ENCODE measurements at places on chromosomes 16 and 17.

- no peak for DNase-seq
Measured at GRCh38 chr17:40958086-40958953, 8.4 kb downstream of the KRT39 start.

DNA sequence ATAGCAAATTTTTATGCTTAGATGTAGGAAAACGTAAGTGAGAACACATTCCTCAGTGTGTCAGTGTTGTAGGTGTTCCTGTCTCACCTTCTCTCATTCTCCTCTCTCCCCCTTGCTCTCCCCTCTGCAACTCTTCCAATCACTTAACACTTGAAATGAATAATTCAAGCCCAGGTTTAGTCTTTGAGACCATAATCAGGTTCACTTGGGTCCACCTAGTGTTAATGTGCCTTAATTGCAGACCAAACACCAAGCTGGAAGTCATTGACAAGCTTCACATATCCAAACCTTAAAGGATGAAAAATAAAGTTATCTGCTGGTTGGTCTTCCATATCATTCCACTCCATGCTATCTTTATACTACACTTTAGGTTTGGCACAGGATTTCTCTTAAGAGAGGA is 37.0 kb downstream of the STXBP4 start:
- DNase-seq, result no peak

DNA sequence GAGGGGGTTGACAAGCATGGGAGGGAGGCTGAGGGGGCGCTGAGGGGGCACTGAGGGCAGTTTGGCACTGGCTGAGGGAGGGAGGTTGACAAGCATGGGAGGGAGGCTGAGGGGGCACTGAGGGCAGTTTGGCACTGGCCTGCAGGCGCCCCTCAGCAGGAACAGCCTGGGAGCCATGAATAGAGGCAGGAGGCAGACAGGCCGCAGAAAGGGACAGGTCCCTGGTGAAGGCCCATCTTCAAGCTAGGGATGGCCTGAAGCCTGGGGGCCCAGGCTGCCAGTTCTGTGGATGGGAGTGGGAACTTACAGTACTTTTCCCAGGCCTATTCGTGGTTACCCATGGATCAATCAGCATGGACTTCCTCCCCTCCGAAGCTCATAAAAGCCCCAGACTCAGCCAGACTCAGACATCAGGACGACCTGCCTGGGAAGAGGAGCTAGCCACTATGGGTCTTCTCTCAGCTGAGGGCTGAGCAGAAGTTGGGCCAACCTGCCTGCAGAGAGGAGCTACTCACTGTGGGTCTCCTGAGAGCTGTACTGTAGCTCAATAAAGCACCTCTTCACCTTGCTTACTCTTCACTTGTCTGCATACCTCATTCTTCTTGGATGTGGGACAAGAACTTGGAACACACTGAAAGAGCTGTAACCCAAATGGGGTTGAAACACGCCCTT is 72.8 kb upstream of the BRD7 start:
- no peak for DNase-seq

DNA sequence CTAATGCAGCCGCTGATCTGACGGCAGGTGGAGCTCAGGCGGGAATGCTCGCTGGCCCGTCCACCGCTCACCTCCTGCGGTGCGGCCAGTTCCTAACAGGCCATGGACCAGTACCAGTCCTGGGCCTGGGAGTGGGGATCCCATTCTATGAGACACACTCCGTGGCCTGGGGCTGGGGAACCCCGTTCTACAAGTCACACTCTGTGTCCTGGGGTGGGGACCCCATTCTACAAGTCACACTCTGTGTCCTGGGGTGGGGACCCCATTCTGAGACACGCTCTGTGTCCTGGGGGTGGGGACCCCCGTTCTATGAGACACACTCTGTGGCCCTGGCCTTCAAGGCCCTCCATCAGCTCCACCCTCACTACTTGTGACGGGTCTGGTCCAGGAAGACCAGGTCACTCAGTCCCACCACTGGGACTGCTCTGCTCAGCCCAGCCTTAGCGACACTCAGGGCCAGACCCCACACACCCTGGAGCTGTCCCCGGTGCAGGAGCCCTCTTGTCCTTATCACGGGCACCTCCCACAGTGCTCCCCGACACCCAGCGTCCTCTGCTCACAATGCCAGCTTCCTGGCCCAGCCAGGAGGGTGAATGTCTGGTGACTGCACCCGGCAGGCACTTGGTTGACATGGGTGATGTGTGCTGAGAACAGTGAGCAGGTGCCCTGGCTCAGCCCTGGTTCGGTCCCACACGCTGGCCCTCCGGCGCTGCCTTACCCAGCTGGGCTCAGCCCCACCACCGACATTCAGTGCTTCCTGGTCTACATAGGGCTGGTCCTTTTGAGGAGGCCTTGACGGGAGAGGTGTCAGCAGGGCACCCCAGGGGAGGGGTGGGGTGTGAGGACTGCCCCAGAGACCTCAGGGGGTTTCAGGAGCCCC is 89.1 kb downstream of the TBC1D16 start:
- no peak for DNase-seq

- no peak for DNase-seq
Measured at GRCh38 chr17:79562931-79563210, 48.0 kb downstream of the RBFOX3 start.

- DNase-seq, result no peak
Measured at GRCh38 chr17:6843241-6843880, 11.8 kb upstream of the TEKT1 start.

DNA sequence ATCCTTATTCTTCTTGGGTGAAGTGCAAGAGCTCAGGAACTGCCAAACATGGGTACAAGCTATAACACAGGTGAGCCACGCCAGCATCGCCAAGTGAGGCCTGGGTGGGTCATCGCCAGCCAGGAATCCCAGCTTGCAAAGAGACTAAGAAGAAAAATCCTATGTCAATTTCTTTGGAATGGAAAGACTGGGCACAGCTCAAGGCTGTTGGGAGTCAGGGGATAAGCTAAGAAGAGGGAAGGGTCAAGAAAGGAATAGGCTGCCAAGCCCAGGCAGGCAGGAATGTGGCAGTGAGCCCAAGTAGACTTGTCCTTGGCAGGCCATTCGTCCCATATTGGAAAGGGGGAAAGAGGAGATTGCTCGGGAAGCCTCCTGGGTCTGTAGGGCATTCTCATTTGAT is 191.4 kb upstream of the CDH5 start:
- no peak for DNase-seq

DNA sequence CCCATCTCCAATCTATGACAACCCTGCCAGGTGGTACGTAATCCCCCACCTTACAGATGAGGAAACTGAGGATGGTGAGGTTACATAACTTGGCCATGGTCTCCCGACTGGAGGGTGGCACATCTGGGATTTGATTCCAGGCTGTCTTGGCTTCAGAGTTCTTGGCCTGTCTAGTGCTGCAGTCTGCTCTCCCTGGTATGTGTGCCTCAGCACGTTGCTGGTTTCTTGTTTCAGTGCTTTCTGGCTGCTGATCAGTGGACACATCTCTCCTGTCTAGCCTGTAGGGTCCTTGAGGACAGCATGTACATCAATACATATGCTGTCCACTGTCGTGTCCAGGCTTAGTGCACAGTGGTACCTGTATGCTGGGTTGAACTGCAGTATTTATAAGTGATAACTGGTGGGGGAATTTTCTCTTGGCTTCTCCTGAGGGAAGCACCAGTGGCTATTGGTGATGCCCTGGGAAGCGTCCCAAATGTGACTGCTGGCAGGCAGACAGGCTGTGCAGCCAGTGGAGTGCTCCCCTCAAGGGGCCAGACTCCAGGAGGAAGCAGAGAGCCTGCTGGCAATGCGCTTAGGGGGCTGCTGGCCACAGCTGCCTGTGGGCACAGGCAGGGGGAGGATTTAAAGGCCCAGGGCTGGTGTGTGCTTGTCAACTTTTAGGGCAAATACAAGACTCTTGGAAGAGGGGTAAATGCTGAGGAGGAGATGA is 14.4 kb downstream of the CTRL start:
- DNase-seq, result no peak

GRCh38 chr16:89829630-89830437 is 1.6 kb downstream of the SPIRE2 start:
- DNase-seq, result no peak

GRCh38 chr16:3494386-3494973 is 809 bp downstream of the C16orf90 start:
- no peak for DNase-seq

DNA sequence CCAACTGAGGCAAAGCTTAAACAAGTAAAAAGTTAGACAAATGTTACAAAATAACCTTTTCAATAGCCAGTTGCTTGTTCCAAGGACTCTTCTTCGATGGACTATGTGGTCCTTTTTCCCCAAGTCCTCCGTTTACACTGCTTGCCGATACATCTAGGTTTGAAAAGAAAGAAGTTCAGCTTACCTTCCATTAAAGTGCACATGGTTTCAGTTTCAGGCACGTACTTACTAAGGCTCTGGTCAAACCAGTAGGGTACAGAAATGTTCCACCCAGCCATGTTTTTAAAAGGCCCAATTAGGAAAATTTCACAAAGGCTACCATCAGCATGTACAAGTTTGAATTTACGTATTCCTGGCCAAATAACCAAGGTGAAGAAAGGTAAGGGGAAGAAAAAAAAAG is 2.1 kb downstream of the SRSF2 start:
- DNase-seq, result no peak

DNA sequence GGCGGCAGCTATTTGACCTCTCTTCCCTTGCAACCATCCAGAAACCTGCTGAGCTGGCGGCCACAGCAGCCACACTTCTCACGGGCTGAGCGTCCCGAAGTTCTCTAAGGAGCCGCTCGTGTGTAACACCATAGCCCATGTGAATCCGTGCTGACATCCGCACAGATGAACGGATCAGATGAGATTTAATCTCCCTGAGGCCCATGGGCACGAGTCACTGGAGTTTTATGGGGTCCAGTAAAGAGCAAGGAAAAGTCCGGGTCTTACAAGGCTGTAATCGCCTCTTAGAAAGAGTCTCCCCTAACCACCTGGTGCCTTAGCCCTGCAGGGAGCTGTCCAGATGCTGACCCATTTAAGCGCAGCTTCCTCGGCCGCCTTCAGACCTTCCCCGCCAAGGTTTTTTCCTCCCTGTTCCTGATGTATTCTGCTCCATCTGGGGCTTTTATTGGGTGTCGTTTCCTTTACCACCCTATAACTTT is 5.5 kb upstream of the CACNG5 start:
- DNase-seq, result peak; percentile 76

DNA sequence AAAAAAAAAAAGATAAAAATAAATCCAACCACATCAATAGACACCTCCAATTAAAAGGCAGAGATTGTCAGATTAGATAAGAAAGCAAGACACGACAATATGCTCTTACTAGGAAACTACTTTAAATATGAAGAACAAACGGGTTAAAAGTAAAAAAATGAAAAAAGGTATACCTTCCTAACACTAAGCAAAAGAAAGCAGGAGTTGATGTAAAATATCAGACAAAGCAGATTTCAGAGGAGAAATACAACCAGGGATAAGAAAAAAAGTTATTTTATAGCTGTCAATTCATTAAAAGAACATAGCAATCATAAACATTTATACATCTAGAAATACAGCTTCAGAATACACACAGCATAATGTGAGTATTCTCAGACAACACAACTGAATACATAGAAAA is 49.7 kb upstream of the CCDC182 start:
- DNase-seq, result no peak

DNA sequence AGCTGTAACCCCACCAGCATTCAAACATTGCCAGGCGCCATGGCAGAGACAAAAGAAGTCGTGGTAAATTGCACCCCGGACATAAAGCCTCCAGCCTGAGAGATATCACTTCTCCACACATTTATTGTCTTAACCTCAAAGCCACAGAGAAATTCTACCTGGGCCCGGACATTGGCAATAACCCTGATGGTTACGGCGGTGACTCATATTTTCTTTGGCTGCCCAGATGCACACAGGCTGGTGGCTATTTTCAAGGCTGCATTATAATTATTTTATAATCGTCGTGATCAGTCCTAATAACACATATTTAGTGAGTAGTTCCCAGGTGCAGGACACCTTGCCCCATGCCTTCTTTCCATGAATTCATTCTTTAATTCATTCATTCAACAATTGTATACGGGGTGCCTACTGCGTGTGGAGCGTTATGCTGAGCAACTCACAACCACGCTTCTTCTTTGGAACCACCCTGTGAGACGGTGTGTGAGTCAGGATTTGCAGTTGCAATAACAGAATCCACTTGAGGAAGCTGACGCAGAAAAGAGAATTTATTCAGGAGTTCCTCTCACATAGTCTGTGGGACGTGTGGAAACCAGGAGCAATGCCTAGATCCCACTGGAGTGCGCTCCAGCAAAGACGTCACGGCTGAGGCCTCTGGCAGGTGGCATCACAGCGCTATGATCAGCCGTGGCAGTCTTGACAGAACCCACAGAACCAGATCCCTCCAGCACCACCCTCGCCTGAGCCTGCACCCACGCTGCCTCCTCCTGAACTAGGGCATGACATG is 245.7 kb downstream of the FOXL1 start:
- no peak for DNase-seq

- peak; percentile 60 for DNase-seq
Measured at GRCh38 chr17:46979147-46979863, at the start of gene RPRML. RPRML (minus strand) TSS chr17:46979253; CDS start chr17:46979007, 246 bp downstream.

GRCh38 chr16:53937161-53937880 is 233.4 kb downstream of the FTO start:
- DNase-seq, result no peak

DNA sequence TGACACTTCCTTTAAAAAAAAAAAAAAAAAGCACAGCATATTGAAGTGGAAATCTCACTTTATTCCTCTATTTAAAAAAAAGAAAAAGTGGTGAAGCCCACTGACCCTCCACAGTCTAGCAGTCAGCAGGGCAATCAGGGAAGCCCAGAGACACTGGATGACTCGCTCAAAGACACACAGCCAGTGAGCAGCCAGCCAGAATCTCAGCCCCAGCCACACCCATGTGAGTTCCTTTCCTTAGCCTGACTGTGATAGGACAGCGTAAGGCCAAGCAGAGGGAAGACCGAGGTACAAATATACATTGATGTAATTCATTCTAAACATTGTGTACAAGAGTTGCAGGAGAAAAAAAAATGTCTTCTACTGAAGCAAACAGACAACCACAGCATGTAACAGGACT is 22.5 kb downstream of the XPO6 start:
- no peak for DNase-seq

- no peak for DNase-seq
Measured at GRCh38 chr17:59668816-59669215, 38.4 kb downstream of the PTRH2 start.

DNA sequence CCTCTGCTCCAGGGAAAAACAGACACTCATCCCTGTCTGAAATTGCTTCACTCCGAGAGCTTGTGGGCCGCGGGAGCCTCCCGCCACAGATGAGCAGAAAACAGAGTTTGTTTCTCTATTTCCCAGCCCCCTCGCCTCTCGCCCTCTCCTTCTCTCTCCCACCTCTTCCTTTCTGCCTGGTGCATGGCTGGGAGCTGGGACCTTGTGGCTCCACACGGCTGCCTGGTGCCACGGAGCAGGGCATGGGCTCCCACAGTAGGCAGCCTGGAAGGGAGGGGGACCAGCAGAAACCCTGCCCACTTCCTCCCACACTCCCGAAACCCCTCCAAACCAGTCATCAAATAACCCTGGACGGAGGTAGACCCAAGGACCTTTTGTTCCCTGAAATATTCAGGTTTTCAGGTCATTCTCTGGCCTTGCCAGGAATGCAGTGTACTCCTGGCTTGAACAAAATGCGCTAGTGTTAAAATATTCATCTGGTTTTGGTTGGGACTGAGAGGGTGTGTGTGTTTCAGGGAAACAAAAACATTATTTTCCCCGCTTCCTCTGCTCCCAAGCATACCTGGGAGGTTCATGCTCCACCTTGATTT is 204.9 kb downstream of the C16orf78 start:
- DNase-seq, result no peak

Measured in left hindlimb (tissue), 1 donor.